Gastrocnemius medialis (tissue), 4 donors: ENCODE measurements at places on chromosomes 13 and 19. TPM values are rescaled to one million over a fixed set of nuclear protein-coding genes. Genes with fewer than 3 reads are reported as not detected.
A peak's percentile ranks its signal among the peaks of the same experiment; 100 is the strongest.

GRCh38 chr19:46890423-46891170 lies 29.8 kb downstream of the ARHGAP35 start:
- no peak for DNase-seq
- no peaks in the 10 kb centered on the region for H3K36me3 ChIP-seq
- no peak overlapping the region for H3K4me3 ChIP-seq
- no peaks in the 10 kb centered on the region for H3K27me3 ChIP-seq

DNA sequence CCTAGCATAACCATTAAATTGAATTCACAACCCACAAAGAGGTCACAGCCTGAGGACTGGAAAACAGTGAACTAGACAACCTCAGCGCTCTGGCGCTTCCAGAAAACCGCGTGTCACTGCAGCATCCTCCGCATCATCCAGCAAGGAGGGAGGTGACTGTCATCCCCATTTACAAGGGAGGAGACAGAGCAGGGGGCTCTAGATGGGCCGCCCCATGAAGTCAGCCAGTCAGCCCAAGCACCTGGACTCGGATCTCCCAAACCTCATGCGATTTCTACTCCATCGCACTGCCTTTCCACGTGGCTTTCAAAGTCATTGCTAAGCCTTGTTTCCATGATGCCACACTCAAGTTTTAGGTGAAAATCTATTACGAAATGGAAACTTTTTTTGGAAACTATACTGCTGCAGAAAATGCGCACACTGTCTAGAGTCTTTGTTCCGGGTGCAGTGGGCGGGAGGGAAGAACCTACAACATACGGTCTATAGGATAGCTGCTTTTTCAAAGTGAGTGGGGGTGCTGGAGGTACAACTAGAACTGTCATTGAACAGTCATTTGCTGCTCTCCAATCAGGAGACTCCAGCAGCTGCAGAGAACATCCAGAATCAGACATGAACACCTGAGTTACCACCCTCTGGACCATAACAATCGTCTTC lies 2.8 kb downstream of the AP3D1 start:
- no peak overlapping the region for H3K4me3 ChIP-seq
- H3K36me3 ChIP-seq: no peaks in the 10 kb centered on the region
- DNase-seq: no peak
- H3K27ac ChIP-seq: peak overlapping the region; percentile 97
- peaks cover 29% of the 10 kb centered on the region for H3K4me1 ChIP-seq

GRCh38 chr19:461721-462551 lies 1.1 kb upstream of the SHC2 start:
- no peaks in the 10 kb centered on the region for H3K36me3 ChIP-seq
- no peak for DNase-seq
- H3K4me1 ChIP-seq: peaks cover 8% of the 10 kb centered on the region
- peak overlapping the region; percentile 43 for H3K4me3 ChIP-seq
- peaks cover 12% of the 10 kb centered on the region for H3K27me3 ChIP-seq

DNA sequence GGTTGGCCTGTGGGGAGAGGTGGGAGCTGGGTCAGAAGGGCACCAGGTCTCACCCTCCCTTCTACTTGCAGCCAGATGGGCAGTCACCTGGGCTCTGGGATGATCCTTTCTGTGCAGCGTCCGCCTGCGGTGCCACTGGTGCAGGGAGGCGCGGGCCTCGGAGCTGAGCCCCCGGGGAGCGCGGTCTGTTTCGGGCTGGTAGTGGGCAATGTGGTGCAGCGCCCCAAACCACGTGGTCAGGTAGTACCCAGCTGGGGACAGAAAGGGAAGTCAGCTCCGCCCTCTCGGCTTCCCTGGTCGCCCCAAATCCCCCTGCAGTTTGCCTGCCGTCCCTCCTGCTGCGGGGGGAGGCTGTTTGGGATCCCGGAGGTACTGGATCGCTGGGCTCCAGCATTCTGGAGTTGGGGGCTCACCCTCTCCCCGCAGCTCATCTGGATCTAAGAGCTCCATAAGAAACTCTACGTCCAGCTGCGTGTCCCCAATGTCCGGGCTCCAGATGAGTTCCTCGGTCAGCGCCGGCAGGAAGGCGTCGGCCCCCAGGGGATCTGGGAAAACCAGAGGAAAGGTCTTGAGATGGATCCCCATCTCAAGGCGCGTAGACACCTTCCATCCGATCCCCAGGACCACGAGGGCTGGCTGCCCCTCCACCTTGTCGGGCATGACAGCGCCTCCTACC lies 8.8 kb downstream of the RINL start:
- H3K4me3 ChIP-seq: peak overlapping the region; percentile 33
- H3K36me3 ChIP-seq: no peaks in the 10 kb centered on the region
- peaks cover 6% of the 10 kb centered on the region for H3K4me1 ChIP-seq
- no peaks in the 10 kb centered on the region for H3K27me3 ChIP-seq
- peak overlapping the region; percentile 20 for H3K27ac ChIP-seq

DNA sequence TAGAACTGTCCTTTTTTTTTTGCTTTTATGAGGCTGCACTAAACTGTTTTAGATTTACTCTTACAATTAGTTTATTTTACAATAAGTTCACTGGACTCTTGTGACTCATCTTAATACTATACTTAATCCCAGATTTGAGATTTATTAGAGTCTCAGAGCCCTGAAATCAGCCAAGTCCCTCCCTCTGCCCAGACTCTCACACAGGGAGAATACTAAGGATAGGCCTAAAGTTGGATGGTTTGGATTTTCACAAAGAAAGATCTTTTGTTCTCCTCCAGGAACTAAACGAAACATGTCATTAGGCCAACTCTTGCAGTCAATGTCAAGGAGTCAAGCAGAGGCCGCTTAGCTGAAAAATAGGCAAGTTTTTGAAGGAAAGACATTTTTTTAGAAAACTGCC lies 42.7 kb upstream of the MIR17HG start:
- H3K36me3 ChIP-seq: no peaks in the 10 kb centered on the region
- H3K27me3 ChIP-seq: no peaks in the 10 kb centered on the region
- H3K4me1 ChIP-seq: no peaks in the 10 kb centered on the region
- no peak for DNase-seq
- no peak overlapping the region for H3K4me3 ChIP-seq

GRCh38 chr19:16386619-16387240 lies 62.1 kb downstream of the KLF2 start:
- H3K27me3 ChIP-seq: no peaks in the 10 kb centered on the region
- H3K4me3 ChIP-seq: no peak overlapping the region
- peaks cover 7% of the 10 kb centered on the region for H3K36me3 ChIP-seq
- peak overlapping the region; percentile 40 for H3K27ac ChIP-seq

DNA sequence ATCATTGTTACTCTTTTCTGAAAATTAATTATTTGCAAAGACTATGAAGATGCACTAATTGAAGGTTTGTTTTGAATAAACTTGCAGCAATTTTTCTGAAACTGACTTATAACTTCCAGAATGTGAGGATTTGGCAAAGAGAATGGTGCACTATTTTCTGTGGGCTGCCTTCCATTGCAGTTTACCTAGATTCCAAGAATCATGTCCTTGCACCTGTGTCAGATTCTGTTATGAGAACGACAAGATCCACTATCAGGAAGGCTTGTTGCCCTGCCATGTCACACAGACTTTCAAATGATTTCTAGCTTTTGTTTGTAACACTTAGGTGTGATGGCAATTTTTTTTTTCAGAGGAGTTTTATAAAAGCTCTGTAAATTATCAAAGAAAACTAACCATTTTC lies 5.6 kb upstream of the SLAIN1 start:
- no peaks in the 10 kb centered on the region for H3K36me3 ChIP-seq
- no peaks in the 10 kb centered on the region for H3K4me1 ChIP-seq
- no peak overlapping the region for H3K4me3 ChIP-seq

DNA sequence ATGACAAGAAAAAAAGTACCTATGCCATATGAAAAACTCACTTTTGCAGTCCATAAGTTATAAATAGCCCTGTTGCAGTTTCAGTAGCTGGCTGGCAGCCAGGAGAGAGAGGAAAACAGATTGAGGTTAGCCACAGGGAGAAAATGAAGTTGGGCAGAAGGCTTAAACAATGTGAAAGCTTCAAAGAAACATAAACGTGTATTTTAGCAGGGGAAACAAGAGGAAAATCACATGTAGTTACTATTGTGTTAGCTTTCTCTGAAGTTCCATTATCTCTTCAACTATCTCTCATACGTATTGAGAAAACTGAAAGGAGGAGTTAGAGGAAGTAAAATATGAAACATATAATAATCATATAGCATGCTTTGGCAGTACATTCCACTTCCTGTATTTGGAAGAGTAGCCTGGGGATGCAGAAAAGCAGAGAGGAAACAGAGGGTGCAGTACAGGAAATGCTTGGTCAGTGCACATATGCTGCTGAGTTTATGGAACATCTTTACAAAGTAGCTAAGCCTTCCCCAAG lies 1551.1 kb downstream of the EFNB2 start:
- no peak overlapping the region for H3K4me3 ChIP-seq
- no peaks in the 10 kb centered on the region for H3K27me3 ChIP-seq
- no peaks in the 10 kb centered on the region for H3K36me3 ChIP-seq

DNA sequence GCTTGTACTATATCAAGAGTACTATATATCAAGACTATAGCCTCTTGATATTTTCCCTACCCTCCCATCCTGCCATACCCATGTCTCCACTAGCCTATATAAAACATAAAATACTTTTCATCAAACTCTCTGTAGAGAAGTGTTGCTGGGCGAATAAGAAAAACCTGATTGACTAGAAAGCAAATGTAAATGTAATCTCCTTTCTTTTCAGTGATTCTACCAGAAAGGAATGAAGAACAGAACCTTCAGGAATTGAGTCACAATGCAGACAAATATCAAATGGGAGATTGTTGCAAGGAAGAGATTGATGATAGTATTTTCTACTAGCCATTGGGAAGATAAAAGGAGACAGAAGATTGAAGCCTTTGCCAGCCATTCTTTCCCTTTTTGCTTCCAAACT lies 89.2 kb downstream of the KCNRG start:
- DNase-seq: no peak
- no peak overlapping the region for H3K4me3 ChIP-seq
- H3K27ac ChIP-seq: no peak overlapping the region
- no peaks in the 10 kb centered on the region for H3K27me3 ChIP-seq
- H3K36me3 ChIP-seq: no peaks in the 10 kb centered on the region
- H3K4me1 ChIP-seq: peaks cover 25% of the 10 kb centered on the region

- H3K36me3 ChIP-seq: no peaks in the 10 kb centered on the region
- no peak overlapping the region for H3K4me3 ChIP-seq
- DNase-seq: no peak
- peaks cover 11% of the 10 kb centered on the region for H3K4me1 ChIP-seq
- no peaks in the 10 kb centered on the region for H3K27me3 ChIP-seq
- no peak overlapping the region for H3K27ac ChIP-seq
These were observed 7.1 kb downstream of the FOSB start for GRCh38 chr19:45474606-45475521.

ZNF749 gene
- total RNA-seq: 4.0 TPM

DNA sequence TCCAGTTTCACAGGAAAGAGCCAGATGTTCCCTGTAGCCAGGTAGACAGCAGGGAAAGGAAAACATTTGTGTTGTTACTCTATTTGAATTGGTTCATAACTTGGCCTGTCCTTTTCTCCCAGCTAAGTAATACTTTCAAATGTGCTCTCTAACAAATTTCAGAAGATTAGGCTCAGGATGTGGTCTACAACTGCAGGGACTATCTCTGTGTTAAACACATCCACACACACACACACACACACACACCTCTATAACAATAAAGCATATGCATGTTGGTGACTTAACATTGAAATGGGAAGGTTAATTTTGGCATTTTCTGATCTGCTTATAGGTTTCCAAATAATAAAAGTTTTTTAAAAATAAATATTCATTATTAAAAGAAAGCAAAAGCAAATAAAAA lies 316.0 kb upstream of the ARGLU1 start:
- no peaks in the 10 kb centered on the region for H3K36me3 ChIP-seq
- no peaks in the 10 kb centered on the region for H3K4me1 ChIP-seq
- H3K27ac ChIP-seq: no peak overlapping the region
- no peak for DNase-seq
- H3K27me3 ChIP-seq: no peaks in the 10 kb centered on the region
